ENCODE measurements at places on chromosomes 11 and 22.

DNA sequence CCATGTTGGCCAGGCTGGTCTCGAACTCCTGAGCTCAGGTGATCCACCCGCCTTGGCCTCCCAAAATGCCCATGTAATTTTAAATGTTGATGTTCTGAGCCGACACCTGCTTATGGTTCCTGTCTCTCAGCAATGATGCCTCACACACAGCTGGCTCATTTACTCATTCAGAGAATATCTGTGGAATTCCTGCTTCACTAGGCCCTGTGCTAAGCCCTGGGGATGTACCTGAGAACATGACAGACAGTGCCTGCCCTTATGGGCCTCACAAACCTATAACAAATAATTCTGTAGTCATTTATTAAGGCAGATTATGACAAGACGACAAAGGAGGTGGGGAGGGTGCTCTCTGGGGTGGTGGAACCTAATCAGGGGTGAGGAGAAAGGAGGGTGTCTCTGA lies 93.7 kb downstream of the PRR5L start:
- DNase-seq: no peak

GRCh38 chr22:17612057-17612456 lies 16.5 kb downstream of the ATP6V1E1 start:
- no peak for DNase-seq

- no peak for DNase-seq
Measured at GRCh38 chr11:74480688-74481417, 12.7 kb downstream of the LIPT2 start.

DNA sequence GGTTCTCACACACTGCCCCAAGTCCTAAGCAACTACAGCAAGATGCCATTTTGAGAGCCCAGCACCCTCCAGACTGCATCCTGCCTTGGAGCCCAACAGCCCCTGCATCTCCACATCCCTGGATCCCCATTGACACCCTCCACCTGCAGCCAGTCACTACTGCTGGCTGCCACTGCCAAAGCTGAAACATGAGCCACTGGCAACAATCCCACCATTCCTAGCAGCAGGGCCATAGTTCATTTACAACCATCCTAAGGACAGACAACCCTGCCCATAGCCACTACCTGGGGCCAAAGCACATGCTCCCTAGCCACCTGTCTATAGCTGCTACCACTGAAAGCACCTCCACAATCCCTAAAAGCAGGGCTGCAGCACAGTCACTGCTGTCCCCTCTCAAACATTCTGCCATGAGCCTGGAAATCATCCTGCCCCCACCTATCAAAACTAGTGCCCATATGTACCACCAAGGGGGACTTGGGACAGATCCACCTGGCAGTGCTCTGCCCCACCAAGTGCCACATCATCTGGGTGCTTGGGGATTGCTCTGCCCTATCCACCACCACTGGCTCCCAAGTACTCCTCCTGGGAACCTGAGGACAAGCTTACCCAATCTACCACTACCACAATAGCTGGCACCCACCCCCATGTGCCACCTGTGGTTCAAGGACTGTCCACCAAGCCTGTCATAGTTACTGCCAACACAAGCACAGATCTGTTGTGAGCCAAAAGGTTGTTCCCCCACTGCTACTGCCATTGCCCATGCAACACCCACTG lies 138.8 kb upstream of the SOX6 start:
- DNase-seq: peak; percentile 15
